CD4-positive, alpha-beta T cell treated with Interleukin-15 for 1 hour (primary cell): ENCODE measurements at places on chromosomes 5 and 9.

DNA sequence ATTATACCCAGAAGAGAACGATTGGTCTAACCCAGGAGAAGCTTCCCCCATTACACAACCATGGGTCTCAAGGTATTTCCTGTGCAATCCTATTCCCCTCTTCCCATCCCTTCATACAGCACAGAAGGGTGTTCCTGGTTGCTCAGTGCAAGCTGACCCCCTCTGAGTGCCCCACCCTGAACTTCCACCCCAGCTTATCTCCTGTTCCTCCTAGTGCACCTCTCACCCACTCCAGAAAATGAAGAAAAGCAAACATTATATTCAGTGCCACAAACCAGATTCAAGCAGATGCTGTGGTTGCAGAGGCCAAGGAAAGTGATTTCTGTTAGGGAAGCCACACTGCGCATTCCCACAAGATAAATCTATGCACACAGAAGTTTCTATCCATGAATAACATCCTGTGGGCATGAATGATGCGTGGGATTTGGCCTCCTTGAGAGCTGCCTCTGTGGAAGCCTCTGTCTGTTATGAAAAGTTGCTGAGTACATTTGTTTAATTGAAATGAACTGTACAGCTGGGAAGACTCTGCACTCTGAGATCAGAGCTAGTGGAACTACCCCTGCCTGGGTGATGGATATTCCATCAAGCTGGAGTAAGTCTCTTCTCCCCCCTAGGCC is 2.2 kb upstream of the OR2S2 start:
- DNase-seq = no peak

DNA sequence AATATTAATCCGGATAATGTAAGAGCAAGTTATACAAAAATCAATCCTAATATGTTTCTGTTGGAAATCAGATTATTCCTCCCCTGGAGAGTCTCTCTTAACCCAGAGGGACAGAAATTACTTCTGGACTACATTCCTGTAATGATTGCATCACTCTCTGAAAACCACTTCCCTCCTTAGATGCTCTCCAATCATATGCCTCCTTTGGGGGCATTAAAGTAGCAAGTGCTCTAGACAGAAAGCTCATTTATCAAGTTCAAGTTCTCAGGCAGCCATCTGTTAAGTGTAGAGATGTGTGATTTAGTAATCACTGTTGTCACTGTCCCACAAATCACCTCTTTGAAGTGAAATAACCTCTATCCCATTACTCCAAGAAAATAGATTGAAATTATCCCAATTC is 247.1 kb downstream of the SLCO4C1 start:
- no peak for DNase-seq

- DNase-seq = no peak
Observed at GRCh38 chr5:10701567-10702039, 59.4 kb downstream of the DAP start.

DNA sequence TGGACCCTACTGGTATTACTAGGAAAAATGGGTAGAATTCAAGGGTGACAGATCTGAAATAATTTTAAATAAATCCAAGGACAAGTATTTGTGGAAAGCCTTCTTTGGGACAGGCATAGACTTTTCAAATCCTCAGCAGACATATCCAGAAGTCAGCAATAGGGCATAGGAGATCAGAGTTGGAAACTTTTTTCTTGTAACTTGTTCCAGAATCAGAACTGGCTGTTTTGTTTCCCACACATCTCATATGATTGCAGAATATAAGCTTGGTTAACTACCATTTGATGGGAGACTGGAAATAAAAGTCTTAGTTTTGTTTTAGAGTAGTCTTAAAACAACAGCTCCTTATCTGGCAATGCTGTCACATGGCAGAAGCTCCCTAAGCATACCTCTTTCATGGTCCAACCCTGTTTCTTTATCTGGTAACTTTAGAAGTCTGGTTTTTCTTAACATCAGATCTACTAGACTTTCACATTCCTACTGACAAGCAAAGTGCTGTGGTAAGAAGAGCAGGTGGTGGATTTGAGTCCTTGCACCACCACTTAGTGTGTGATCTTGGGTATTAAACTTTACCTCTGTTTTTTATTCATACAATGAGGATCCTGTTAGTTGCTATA is 25.1 kb downstream of the XRCC4 start:
- DNase-seq = no peak

GRCh38 chr5:122163121-122164069 is 34.0 kb downstream of the ZNF474 start:
- no peak for DNase-seq

GRCh38 chr5:108487951-108488350 is 106.1 kb upstream of the FBXL17 start:
- DNase-seq = no peak

DNA sequence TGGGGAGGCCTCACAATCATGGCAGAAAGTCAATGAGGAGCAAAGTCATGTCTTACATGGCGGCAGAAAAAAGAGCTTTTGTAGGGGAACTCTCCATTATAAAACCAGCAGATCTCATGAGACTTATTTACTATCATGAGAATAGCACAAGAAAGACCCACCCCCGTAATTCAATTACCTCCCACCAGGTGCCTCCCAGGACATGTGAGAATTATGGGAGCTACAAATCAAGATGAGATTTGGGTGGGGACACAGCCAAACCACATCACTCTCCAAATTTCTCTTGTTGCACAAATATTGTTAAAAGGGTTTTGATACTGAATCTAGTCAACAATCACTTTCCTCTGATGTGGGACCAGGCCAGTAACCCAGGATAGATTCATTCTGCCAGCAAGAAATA is 1176.1 kb downstream of the CDH9 start:
- no peak for DNase-seq

DNA sequence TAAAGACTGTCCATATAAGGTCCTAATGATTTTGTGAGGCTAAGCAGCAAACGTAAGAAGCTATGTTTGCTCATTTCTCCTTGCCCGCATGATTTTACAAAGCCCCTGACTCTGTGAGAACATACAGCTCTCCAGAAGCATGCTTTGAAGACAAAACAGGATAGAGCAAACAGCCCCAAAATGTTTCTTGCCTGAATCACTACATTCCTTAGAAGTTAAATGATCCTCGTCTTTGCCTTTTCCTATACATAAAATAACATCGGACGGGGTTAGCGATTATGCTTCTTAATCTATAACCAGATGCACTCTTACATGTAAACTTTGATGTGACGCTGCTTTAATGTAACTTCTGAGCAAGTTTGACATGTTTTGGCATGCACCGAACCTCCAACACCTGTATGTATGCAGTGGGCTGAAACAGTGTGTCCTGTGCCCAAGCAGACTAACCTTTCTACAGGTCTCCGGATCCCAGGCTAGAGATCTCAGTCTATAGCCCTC is 353.7 kb downstream of the CETN3 start:
- no peak for DNase-seq

- DNase-seq = no peak
Observed at GRCh38 chr9:108776920-108777639, 78.7 kb downstream of the ACTL7B start.

DNA sequence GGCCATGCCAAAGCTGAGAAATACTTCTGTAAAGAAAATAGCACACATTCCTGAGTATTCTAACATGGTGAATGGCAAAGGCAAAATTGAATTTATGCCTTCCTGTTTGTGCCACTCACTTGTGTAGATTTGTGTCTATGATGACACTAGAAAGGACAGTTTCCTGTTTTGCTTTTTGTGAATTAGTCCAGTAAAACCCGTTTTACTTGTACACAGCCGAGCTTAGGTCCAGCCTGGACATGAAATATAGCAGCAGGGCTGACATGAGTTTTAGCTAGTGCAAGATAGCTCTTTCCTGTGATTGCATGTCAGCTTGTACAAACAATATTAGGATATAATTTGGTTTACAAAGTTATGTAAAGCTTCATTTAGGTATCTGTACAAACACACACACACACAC is 1891.7 kb upstream of the WWC1 start:
- no peak for DNase-seq

- no peak for DNase-seq
Observed at GRCh38 chr9:127447416-127448111, 3.6 kb downstream of the RPL12 start.
